Stimulated activated CD4-positive, alpha-beta T cell treated with anti-CD3 and anti-CD28 coated beads, Interleukin-15, amount 100 ng/mL, for 1 hour (primary cell): ENCODE measurements at places on chromosomes 7 and 10.
A peak's percentile ranks its signal among the peaks of the same experiment; 100 is the strongest.

DNA sequence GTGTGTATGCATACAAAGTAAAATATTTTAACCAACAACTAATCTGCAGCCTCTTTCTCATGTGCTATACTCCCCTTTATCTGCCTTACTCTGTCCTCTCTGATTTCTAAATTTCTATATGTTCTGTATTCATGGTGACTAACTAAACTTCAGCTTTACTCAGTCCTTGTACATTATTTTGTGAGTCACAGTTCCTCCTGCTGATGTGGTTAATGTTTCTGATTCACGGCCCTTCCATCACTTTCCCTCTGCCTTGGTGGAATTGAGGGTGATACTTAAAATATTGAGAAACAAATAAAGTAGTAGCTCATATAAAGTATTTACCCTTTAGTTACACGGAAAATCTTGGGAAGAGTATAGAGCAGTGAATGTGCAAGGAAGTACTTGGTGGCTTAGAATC, 899.1 kb upstream of the ZWINT start:
- DNase-seq: no peak

DNA sequence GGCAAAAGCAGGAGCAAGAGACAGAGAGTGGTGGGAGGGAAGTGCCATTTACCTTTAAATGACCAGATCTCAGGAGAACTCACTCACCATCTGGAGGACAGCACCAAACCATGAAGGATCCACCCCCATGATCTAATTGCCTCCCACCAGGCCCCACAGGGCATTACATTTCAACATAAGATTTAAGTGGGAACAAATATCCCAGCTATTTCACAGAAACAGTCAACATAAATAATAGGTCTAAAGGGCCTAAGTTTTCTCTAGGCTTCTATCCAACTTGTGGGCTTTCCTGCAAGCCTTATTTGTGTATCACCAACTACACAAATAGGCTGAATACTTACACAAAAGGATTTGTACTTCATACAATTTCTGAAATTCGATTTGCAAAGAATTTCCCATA, 196.8 kb upstream of the POT1 start:
- DNase-seq: no peak

DNA sequence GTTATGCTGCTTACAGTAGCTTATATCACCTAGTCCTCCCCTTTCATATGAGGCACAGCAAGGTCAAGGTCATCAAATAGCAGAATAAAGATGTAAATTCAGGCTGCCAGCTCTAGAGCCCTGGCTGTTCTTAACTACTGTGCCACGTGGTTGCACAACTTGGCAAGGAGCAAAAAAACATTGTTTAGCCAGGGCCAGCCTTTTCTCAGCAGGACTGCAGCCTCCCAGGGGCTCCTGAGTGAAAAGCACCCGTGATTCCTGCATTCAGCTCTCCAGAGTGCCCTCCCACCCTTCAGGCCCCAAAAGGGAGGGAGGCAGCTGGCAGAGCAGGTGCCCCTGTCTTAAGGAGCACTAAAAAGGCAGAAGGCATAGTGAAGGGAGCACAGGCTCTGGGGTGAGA, 31.8 kb upstream of the TM9SF3 start:
- no peak for DNase-seq

DNA sequence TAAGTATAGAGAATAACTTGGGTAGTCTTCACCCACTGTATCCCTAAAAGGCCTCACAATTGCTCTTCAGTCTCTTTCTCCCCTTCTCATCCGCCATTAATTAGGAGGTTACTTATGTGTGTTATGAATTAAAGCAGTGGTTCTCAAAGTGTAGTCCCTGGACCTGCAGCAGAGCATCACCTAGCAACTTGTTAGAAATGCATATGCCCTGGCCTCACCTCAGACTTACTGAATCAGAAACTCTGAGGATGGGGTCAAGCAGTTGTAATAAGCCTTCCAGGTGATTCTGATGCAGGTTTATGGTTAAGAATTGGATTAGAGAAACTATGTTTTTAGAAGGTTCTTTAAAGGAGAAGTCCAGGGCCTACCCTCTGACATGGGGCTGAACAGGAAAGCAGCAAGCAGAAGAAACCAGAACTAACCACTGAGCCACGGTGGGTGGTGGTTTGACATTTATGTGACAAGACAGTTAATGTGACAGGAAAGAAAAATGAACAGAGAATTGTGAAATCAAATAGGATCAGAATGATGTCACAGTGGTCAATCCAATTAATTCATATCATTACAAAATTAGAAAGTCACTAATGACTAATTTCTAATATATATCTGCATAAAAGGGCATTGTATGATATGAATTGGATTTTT, 37.6 kb downstream of the ENTPD1 start:
- no peak for DNase-seq

DNA sequence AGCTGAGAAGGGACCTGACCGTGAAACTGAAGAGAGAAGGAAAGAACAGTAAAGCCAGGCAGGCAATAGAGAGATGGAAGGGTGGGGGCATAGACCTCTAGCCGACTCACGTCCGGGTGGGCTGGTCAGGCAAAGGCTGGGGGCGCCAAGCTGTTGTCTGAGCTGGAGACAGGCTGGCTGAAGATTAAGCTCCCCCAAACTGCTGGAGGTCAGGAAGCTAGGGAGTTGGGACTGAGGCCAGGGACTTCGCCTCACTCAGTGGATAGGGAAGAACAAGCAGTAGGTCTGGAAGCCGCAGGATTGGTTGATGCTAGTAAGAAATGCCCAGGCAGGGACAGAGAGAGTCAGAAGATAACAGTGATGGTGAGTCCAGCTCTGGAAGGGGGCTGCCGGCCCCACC, 5.3 kb downstream of the PITX3 start:
- no peak for DNase-seq

DNA sequence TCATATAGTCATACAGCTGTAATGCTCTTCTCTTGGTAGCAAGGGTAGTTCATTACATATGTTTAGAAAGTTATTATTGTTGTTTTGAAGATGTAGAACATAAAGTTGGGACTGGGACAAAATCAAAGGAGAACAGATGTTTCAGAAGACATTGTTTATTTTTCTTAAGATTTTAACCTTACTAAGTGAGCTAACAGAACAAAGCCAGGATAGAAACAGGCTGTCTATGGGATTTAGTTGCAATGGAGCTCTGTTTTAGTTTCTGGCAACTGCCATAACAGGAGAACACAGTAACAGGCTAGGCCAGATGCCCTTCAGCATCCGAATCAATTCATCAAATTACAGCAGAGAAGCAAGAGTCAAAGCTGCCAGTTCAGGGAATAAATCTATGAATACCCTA, 382.4 kb downstream of the ARL4A start:
- DNase-seq: no peak

GRCh38 chr10:96830511-96831199, 1.4 kb upstream of the LCOR start:
- DNase-seq: peak; percentile 54

DNA sequence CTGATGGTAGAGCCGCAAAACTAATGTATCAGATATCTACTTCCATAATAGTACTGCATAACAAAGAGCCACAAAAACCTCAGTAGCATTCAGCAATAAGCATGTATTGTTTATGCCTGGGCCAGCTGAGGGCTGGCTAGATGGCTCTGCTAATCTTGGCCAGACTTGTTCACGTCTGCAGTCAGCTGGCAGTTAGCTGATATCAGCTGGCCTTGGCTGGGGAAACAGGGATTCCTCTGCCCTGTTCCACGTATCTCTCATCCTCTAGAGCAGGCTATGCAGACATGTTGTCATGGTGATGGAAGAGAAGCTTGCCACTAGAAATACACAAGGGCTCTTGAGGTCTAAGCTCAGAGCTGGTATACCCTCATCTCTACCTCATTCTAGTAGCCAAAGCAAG, 62.9 kb downstream of the GRM8 start:
- no peak for DNase-seq

DNA sequence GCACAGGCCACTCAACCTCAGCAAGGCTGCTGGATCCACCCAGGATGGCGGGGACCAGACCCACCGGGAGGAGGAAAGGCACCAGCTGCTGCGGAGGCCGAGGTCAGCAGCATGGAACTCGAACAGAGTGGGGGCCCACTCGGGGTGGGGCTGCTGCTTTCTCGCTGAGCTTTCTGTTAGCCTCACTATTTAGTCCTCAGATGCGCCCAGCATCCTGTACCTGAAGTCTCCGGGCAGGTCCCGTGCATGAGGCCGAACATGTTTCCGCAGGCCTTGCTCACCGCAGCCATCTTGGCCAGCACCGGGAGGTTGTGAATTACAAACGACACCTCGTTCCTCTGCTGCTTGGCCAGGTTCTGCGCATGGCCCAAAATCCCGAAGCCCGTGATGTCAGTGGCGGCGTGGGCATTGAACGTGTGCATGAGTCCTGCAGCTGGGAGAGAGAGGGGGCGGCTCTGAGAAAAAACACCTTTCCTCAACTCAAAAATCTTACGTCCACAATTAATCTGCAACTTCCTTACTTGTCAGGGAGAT, 22.8 kb upstream of the PHYH start:
- DNase-seq: no peak

DNA sequence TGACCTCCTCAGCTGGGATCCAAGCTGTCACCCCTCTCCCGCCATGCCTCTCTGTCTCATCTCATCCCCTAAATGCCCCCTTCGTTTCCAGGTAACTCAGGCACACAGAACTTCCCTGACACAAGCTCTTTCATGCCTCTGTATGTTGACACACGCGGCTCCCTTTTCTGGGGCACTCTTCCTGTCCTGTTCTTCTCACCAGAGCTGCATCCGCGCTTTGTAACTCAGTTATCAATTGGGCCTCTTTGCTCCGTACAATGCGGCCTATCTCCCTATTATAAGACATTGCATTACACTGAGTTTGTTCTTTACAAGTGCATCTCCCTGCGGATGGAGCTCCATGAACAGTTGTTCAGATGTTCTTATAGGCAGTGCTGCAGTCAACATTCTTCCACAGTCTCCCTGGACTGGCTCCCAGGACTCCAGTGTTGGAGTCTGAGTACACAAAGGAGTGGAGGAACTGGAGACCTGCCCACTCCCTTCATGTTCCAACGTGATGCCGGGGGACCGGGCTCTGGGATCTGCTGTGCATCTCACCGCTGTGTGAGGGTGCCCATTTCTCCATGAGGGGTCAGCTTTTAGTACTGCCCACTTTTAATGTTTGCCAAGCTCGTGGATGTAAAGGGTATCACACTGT, 56.9 kb upstream of the TNS3 start:
- no peak for DNase-seq

GRCh38 chr7:28706584-28706983, 251.5 kb downstream of the TRIL start:
- DNase-seq: no peak

DNA sequence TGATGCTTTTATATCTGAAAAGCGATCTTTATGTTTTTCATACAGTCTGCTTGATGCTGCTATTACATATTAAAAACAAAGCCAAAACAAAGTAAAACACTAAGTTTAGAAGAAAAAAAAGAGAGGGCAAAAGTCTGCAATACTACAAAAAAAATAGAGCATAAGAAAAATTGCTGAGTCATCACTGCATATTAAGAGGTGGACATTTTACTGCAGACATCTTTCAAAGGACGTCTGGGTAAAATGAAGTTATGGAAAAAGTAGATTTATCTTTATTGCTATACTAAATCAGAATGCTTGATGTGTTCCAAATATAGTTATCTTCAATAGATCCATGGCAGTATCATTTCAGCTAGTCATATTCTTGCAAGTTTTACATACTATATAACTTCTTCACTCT, 172.0 kb downstream of the MAGI2 start:
- DNase-seq: no peak

GRCh38 chr10:1650542-1651269, 86.6 kb downstream of the ADARB2 start:
- no peak for DNase-seq

GRCh38 chr7:85186521-85187241, at the start of gene SEMA3D:
Gene SEMA3D (minus strand): TSS chr7:85187056. CDS start chr7:85121891, 65,165 bp downstream.
- DNase-seq: no peak

DNA sequence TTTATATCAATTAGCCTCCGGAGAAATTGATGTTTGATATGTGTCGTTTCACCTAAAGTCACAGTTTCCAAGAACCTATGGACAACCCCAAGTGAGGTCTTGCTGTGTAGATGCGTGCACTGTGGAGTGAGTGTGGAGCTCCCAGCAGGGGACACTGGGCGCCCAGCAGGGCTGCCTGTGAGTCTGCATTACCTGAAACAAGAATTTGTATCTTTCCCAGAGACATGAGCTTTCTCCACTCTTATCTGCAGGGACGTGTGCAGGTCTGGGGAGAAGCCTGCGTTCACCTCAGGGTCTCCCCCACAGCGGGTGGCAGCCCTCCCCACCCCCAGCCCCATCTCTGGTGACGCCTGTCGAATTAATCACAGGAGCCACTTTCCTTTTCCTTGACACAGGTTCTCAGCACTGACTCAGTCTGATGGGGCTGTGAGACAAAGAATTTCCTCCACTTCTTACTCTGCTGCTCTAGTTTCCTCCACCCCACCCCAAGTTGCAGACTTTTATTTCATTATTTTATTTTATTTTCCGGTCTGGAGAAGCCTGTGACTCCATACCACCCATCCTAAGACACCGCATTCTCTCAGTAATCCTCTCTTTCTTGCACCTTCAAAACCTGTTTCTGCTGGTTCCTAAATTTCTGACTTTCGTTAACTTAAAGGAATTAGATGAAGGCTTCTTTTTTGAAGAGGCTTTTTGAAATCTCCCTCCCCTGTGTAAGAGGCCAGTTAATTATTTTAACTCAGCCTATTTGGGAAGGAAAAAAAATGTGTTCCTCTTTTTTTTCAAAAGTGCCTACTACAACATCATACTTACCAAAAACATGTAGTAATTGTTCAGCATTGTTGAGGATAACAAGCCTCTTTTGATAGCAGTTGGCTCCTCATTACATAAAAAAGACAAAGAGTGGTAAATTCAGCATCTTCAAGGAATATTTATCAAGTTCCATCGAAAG, 17.0 kb upstream of the INSIG1 start:
- DNase-seq: no peak

DNA sequence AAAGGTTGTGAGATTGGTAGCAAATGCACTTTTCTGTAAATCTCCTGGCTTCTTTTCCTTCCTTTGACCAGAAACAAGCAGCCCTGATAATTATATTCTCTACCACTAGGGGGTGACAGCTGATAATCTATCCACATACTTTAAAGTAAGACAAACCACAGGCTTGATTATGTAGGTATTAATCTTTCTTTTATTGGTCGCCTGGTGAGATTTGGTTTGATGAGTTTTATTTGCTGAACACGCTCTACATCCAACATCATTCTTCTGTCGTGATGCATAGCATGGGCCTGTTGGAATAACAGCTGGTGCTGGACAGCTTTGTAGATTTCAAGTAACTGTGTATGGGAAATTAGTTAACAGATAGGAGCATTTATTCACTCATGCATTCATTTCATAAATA, 63.5 kb downstream of the ZNF365 start:
- no peak for DNase-seq

- no peak for DNase-seq
Measured at GRCh38 chr7:140035400-140036223, 27.1 kb downstream of the PARP12 start.

- no peak for DNase-seq
Measured at GRCh38 chr10:123562387-123562786, 103.8 kb upstream of the GPR26 start.

DNA sequence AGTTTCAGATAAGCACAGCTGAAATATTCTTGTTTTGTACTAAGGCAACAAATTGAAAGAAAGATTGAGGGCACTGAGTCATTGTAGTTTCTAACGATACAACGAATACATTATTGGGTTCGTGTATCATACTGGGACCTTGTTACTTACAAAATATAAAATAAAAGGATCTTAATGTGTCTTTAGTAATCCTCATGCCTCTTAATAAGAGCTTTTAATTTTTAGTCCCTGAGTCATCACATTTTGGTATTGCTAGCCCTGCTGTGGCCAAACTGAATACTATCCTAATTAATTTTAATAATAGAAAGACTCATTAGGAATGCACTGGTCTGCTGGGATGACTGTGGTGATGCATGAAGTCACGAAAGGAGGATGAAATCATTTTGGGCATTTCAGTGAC, 309.7 kb downstream of the EXOC4 start:
- DNase-seq: no peak

GRCh38 chr10:63683223-63683622, 162.0 kb downstream of the REEP3 start:
- DNase-seq: no peak
